ENCODE measurements at places on chromosomes 4 and X.

GRCh38 chr4:152485726-152486276, 50.1 kb downstream of the FBXW7 start:
- DNase-seq: peak; percentile 36

GRCh38 chr4:185792384-185793115, 19.4 kb downstream of the SORBS2 start:
- no peak for DNase-seq

GRCh38 chr4:38526412-38526811, 137.6 kb upstream of the KLF3 start:
- DNase-seq: no peak

- no peak for DNase-seq
Measured at GRCh38 chr4:141771889-141772830, 135.8 kb downstream of the IL15 start.

DNA sequence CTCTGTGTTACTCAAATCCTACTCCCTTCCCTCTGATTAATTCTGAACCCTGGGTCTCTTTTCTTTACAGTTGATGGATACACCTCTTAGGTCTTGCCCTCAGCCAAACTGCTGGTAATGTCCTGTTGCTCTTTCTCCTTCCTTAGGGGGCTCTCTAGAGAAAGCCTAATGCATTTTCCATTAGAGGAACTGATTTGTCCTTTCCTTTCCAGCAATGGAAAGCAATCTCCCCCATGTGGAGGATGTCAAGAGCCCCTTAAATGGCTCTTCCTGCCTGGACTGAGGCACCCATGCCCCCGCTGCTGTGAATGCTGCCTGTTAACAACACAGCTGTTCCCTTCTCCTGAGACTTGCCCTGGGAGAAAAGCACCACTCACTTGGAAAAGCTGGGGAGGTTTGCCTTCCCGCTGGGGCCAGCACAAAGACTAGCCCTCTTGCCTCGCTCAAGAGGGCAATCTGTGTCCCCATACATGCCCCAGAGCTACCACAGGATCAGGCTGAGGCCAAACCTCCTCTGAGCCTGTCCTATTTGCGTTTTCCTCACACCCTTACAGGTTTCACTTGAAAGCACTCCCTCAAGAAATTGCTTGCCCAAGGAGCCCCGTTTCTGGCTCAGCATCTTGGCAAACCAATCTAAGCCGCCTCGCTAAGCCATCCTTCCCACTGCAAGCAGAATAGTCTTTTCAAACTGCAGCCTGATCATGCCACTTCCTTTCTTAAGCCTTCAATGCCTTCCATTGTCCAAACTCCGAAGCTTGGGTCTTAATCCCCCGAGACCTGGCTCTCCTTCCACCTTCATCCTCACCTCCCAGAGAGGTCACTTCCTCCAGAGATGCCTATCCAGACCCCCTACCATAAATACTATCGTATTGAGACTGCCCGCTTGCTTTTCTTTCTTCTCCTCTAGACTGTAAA, 23.2 kb upstream of the SMIM20 start:
- DNase-seq: no peak

All from suppressor macrophage treated with lipopolysaccharide for 4 hours (primary cell).